Muscle of leg (tissue), 16 donors: ENCODE measurements at places on chromosomes 16 and 17.

- no peak for DNase-seq
These were observed 36.9 kb upstream of the CPHXL start for GRCh38 chr16:75763204-75763603.

GRCh38 chr16:63655846-63656245 is 1466.0 kb downstream of the CDH11 start:
- DNase-seq = no peak

DNA sequence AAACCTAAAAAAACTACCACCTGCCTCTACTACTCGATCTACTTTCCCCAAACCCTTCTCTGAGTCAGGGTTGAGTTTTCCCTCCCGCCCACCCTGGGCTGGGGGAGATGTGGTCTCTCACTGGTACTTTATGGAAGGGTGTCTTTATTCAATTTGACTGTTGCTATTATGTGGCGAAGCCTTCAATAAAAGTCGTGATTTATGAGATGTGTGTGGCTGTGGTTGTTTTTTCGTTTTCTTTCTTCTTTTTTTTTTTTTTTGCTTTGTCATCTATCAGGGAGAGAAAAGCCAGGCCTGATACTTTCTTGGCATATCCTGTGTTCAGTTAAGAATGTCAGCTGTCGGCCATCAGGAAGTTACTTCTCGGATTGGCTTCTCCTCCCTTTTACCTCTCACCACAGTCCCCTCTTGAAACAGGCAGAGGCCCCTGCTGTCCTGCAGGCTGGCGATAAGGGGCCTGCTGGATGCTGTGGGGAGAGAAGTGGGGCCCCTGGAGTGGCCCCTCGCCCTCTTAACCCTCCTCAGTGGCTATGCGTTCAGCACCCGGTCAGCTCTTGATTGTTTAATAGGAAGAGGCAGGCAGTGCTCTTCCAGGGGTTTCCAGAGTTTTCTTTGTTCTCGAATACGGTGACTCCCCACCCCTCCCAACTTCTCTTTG is 123.0 kb downstream of the MSI2 start:
- peak; percentile 34 for DNase-seq

DNA sequence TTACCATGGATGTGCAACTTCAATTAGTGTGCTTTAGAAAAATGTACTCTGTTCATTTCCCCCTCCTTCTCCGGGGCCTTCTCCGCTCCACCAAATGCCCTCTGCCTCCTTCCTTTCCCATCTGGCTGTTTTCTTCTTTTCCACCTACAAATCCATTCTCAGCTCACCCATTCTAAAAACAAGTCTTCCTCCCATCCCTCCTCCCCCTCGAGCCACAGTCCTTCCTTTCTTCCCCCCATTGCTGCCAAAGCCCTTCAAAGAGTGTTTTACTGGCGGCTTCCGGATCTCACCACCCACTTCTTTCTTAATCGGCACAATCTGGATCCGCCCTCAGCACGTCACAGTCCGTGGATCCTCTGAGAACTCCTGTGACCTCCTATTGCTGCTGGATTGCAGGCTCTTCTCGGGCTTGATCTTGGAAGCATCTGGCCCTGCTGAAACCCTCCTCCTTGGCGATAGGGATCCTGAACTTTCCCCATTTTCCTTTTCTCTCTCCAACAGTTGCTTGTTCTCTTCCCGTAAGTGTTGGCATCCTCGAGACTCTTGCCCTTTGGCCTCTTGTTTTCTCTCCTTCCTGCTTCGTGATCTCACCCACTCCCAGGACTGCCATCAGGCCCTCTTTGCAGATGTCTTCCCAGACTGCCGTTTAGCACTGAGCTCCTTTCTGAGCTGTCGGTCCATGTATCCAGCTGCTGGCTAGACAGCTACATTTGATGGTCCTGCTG is 36.0 kb upstream of the FBXO47 start:
- DNase-seq = peak; percentile 82

DNA sequence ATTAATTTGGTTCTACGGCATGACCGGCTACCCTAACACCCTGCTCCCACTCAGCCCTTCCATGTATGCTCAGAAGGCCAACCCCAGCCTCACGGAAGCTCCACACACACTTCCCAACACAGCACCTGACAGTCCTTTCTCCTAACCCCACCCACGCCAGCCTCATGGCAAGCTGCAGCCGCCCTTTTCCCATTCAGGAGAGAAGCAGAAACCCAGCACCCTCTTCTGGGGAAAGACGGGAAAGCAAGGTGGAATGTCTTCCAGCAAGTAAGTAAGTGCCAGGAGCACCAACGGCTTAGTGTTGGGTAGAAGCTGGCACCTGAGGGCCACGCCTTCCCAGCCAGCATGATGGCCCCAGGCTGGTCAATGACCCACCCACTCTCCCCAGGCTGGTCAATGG is 32.1 kb downstream of the ABR start:
- DNase-seq = no peak

DNA sequence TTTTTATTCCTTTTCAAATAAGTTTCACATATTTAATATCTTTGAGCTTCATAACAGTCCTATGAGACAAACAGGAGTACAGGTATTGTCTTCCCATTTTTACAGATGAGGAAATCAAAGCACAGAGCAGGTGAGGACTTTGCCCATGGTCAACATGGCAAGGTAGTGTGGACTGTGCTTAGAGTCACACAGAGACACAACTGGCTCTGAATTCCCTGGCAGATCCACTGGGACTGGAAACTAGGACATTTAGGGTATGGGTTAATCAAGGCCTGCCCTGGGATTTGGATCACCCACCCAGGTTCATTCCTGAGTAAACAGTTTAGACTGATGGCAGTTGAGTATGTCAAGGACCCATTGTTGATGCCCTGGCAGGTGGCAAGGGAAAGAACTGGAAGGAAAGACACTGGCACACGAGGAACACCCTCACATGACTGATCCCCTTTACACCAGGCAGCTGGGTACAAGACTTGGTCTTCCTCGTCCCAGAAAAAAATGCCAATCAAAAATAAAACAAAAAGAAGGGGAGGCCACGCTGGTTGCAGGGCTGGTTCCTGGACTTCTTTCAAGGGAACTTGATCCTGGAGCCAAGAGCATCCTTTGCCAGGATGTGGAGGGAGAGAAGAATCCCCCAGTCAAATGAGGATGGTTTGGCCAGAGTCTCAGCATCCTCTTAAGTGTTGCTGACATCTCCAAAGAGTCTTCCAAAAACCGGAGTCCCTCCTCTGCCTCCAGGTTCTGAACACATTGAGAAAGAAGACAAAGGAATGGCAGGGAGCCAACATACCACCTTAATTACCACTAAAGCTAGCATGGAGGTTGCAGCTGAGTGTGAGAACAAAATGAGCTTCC is 34.9 kb downstream of the CHD9 start:
- DNase-seq = peak; percentile 84
